ENCODE measurements at places on chromosomes 2 and 18.

DNA sequence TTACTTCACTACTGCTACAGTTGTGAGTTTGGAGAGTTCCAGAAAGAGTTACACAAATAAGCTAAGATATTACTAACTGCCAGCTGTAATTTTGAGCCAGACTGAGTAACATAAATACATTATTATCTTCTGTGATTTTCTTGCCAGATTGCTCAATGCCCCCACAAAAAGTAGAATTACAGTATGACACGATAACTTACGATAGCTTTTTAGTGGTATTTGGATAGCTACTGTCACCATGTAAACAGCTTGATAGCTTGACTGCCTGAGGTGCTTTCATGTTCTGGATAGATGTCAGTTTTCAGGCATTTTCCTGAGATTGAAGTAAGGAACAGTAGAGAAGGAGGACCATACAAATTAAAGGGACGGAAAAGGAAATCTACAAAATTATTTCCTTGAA lies 533.3 kb downstream of the SOCS6 start:
- no peak for DNase-seq

DNA sequence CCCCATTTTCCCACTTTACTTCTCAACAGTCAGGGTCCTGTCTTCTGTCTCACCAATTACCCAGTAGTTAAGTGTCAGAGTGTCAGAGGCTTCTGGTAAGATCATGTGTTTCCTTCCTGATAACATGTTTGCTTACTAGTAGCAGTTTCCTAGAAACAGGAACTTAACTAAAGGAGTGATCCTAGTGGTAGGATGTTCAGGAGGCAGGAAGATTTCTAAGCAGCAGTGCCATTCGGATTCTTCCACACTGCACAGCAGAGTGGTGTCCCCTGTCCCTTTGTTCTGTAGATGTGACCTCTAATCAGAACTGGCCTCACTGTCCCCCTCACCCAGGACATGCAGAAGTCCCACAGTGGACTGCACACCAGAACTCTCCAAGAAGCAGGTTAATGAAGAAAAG lies 221.8 kb upstream of the OSR1 start:
- DNase-seq: no peak

DNA sequence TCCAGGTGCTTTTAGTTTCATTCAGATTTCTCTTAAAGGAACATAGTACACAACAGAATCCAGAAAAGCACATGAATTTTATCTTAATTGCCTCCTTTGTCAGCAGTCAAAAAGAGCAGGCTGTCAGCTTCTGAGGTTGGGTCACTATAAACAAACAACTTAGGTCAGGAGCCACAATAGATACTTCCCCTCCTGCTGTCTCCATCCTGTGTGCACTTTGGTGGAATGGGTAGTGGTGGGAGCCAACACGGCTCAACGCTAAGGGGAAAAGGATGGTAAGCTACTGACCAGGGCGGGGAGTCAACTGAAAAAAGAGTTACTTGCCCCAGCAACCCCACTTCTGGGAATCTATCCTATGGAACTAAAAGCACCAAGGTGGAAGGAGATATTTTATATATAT lies 121.9 kb downstream of the PAX3 start:
- DNase-seq: no peak

DNA sequence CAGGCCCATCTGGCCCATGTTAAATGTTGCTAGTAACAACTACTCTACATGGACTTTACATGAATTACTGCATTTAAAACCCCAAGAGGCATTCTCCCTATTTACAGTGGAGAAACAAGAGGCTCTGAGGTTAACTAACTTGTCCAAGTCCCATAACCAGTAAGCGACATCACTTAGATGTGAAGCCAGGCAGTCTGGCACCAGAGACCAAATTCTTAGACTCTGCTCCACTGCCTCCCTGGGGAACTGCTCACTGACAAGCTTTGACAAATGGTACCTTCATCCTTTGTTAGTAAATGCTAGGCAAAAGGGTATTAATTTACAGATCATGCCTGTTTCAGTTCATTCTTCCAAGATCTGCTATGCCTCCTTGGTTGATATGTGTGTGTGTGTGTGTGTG lies 124.8 kb downstream of the AFF3 start:
- DNase-seq: no peak

- DNase-seq: no peak
These were observed 163.3 kb downstream of the LRRC30 start for GRCh38 chr18:7394050-7394659.

Measured in activated CD4-positive, alpha-beta T cell treated with anti-CD3 and anti-CD28 coated beads, Interleukin-2, amount 50 U/mL, for 16 hours (primary cell).